ENCODE measurements at places on chromosomes 12 and 14.
A peak's percentile ranks its signal among the peaks of the same experiment; 100 is the strongest.

GRCh38 chr12:52207895-52208294, 16.1 kb upstream of the KRT80 start:
- no peak for DNase-seq

GRCh38 chr14:75013290-75013689, 10.6 kb downstream of the EIF2B2 start:
- DNase-seq, result no peak

DNA sequence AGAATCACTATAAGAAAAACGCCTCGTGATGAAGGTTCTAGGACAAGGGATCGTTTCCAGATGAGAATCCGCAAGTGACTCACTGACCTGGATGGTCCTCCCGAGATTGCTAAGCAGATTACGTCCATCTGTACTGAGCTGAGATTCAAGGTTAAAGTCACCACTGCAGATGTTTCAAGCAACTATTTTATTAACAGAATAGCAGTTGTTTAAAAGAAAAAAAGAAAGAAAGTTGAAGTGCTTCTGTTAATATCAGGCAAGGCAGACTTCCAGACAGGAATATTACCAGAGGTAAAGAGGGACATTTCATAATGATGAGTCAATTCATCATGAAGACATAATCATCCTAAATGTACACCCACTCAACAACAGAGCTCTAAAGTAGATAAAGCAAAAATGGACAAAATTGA, 17.9 kb downstream of the PXN start:
- peak; percentile 83 for DNase-seq

DNA sequence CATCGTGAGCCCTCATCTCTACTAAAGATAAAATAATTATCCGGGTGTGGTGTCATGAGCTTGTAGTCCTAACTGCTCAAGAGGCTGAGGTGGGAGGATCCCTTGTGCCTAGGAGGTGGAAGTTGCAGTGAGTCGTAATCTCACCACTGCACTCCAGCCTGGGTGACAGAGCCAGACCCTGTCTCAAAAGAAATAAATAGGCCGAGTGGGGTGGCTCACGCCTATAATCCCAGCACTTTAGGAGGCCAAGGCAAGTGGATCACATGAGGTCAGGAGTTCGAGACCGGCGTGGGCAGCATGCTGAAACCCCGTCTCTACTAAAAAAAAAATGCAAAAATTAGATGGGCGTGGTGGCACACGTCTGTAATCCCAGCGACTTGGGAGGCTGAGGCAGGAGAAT, 70.9 kb downstream of the RESF1 start:
- no peak for DNase-seq

DNA sequence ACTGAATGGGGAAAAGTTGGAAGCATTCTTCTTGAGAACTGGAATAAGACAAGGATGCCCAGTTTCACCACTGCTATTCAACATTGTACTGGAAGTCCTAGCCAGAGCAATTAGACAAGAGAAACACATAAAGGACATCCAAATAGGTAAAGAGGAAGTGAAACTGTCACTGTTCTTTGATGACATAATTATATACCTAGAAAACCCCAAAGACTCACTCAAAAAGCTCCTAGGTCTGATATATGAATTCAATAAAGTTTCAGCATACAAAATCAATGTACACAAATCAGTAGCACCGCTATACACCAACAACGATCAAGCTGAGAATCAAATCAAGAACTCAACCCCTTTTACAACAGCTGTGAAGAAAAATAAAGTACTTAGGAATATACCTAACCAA, 157.3 kb upstream of the DDHD1 start:
- no peak for DNase-seq

GRCh38 chr12:31558521-31558920, 32.4 kb downstream of the DENND5B start:
- peak; percentile 33 for DNase-seq

GRCh38 chr12:87136330-87136976, 880.3 kb upstream of the MGAT4C start:
- DNase-seq, result no peak

DNA sequence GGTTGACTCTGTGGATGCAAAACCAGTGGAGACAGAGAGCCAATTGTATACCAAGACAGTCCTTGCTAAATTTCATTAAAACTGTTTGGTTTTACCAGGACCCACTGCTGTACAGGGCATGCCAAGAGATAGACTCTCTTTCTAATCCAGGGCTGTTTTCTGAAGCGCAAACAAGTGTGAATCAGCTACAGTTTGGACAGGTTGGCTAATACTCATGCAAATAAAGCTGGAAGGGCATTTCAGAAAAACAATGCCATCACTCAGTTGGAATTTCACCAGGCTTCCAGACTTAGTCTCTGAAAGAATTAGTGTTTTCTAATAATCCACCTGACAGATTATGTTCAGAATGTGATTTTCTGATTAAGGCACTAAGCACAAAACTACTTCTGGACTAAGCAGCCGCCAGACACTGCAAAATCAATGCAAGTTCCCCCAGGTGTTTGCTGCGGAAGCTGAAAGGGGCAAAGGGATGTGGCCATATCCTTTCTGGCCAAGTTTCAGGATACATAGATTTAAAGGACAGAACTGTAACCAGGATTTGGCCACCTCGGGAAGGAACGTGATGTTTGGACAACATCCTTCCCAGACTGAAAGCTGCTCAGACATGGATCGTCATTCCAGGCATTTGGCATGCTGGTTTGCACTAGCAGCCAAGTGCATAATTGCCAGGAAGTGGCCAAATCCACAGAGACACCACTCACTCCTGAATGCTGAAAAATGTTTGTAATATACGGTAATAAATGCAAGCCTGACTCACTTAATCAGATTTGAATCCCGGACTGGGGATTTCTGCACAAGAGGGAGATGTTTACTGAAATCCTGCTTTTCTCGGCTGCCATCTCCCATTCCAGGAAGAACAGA, 32.0 kb upstream of the CDKN3 start:
- DNase-seq, result peak; percentile 55

- DNase-seq, result no peak
Measured at GRCh38 chr14:103949131-103949790, 6.9 kb upstream of the RD3L start.

DNA sequence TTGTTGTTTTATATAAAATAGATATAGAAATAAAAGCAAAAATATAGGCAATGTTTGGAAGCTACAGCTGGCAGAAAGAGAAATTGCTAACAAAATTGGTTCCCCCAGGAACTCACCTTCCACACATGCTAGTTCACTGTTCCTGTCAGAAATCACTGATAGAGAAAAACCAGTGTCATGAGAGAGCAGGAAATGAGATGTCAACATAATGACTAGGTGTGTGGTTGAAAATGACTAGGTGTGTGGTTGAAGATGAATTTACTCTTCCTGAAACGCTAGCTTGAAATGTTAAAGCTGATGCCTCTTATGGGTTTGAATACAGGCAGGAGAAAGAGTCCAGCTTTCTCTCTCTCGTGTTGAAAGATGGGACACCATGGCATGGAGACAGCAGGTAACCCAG, 216.3 kb downstream of the C12orf42 start:
- DNase-seq, result no peak

DNA sequence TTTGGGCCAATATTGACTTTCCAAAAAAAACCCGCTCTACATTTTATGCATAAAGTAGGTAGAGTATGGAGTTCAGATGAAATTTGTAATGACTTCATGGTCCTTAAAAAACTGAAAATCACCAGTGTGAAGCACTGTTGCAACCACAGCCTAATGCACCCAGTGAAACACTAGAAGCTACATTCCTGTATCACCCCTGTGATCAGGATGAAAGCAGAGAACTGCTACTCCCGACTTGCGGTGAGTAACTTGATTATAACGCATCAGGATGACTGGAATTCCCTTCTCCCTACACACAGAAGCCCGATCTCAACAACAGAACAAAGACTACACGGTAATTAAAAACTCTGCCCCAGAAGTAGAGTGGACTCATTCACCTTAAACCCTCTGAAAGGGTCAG, 33.8 kb downstream of the SPTB start:
- peak; percentile 71 for DNase-seq

DNA sequence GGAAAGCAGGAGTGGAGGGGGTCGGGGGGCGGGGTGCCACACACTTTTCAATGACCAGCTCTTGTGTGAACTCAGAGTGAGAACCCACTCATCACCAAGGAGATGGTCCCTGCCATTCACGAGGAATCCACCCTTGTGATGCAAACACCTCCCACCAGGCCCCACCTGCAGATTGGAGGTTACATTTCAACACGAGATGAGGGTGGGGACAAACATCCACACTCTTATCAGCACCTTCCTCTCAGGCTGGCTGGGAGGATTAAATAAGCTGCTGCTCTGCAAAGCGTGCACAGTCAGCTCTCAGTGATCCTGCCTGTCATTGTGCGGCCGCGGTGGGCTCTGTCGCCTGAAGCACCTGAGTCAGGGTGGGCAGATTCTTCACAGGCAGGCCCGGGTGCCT, 39.7 kb downstream of the AACS start:
- no peak for DNase-seq

DNA sequence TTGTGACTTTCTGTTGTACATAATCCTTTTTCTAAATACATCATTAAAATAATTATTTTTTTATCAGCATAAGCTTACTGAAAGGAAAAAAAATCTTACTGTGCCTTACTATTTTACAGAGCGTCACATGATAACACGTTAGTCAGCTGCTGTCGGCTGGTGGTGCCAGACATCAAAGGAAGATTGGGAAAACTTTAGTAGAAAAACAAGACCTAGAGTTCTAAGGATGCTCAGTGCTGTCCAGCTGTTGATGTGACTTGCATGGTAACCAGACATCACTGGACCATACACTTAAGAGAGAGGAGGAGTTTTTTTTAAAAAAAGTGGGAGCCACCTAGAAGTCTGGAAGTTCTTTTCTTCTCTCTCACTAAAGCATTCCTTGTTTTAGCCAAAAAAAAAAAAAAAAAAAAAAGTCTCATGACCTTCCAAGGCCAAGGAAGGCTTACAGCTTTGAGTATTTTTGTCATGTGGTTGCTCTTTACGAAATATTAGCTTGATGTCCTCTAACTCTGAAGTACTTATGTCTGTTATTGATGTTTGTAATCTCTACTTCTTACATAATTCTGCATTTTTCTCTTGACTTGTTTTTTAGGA, 4.5 kb downstream of the RASSF8 start:
- no peak for DNase-seq

Data from HFFc6 (cell line).